ENCODE measurements at places on chromosomes 12 and 14.

- no peak for DNase-seq
Measured at GRCh38 chr12:31887109-31887811, 72.0 kb upstream of the RESF1 start.

DNA sequence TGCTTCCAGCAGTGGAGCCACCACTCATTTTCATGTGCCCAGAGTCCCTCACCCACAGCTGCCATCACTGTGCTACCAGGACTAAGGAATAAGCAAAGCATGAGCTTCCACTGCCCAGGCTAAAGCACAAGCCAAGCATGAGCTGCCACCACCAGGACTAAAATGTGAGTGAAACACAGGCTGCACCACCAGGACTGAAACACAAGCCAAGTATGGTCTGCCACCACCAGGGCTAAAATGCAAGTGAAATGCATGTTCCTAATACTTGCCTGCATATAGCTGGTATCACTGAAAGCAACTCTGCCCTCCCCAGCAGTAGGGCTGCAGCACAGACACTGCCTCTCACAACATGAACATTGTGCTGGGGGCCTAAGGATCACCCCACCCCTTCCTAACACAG lies 30.0 kb downstream of the CEP83 start:
- no peak for DNase-seq

GRCh38 chr12:113762155-113762881 lies 203.8 kb downstream of the RBM19 start:
- DNase-seq: no peak

DNA sequence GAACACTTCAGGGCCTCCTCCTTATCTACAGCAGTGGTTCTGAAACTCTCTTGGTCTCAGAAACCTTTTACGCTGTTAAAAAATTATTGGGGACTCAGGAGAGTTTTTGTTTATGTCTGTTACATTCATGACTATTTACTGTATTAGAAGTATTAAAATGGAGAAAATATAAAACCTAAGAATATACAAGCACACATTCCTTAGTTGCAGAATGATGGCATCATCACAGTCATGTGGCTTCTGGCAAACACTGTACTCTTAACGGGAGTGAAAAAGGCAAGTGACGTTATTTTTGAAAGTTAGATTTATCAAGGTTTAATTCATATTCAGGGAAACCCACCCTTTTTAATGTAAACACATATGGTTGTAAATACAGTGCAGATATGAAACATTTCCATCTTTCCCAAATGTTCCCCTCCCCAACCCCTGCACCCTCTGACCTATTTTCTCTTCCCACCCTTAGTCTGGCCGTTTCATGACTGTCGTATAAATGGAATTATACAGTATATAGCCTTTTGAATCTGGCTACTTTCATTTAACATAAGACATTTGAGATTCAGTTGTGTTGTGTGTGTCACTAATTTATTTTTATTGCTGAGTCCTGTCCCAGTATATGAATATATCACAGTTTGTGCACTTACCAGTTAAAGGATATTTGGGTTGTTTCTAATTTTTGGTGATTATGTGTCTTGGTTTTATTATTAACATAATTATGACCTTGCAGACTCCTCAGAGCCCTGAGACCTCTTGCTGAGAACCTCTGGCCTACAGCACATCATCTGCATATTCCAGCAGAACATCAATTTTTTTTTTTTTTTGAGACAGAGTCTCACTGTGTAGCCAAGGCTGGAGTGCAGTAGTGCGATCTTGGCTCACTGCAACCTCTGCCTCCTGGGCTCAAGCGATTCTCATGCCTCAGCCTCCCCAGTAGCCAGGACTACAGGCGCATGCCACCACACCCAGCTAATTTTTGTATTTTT lies 457.0 kb downstream of the PCNX1 start:
- no peak for DNase-seq
